Stimulated activated CD8-positive, alpha-beta memory T cell treated with anti-CD3 and anti-CD28 coated beads, Interleukin-4, amount 100 ng/mL, for 1 hour (primary cell): ENCODE measurements at places on chromosomes 11 and 22.

DNA sequence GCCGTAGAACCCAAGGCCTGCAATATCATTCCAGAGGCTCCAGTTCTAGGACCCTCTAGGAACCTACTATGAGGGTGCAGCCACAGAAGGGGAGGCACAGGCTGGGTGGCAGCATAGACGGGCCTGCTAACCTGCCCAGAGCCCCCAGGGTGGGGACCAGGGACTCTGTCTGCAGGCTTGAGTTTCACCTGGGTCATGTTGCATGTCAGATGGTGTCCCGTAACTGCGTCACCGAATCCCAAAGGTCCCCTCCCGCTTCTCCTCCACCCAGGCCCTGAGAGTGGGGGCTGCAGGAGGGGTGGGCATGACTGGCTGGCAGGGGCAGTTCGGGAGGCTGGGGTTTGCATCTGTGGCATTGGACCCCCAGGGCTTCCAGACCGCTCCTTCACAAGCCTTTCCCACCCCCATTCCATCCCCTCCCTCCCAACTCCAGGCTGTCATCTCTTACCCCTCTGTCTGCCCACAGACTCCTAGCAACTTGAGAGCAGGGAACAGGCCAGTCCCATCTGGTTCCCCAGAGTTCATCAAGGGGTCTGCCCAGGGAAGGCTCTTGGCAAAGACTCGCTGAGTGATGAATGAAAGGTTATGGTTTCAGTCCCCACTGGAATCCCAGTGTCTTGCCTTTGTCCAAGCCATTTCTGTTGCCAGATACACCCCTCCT, 16.3 kb downstream of the MYO7A start:
- DNase-seq: no peak

- no peak for DNase-seq
These were observed 21.2 kb downstream of the SLC5A12 start for GRCh38 chr11:26700574-26701235.

- DNase-seq: no peak
These were observed 9.7 kb downstream of the TSPAN32 start for GRCh38 chr11:2311353-2312133.

GRCh38 chr11:35143297-35144135, 4.5 kb downstream of the CD44 start:
- DNase-seq: no peak

- DNase-seq: no peak
These were observed 23.5 kb upstream of the YPEL1 start for GRCh38 chr22:21759093-21759492.
